Renal cortical epithelial cell (primary cell): ENCODE measurements at places on chromosomes 2 and 18.
A peak's percentile ranks its signal among the peaks of the same experiment; 100 is the strongest.

DNA sequence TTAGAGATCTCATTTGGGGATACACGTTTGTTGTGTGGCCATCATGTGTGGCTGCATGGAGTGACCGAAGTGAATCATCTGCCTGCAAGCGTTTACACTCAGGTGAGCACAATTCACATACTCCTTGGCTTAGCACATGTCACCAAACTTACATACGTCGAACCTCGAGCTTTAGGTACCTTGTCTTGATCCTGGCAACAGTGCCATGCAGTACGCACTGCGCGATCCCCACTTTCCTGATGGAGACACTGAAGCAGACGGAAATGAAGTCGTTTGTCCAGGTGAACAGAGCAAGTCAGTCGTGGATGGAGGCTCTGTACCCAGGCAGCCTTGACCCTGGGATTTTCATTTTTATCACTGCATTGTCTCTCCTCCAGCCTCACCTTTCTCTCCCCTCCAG, 32.3 kb downstream of the KLHL29 start:
- no peak for DNase-seq

GRCh38 chr2:41375901-41376300, 671.9 kb upstream of the PKDCC start:
- no peak for DNase-seq

GRCh38 chr2:132403146-132403545, 13.5 kb upstream of the GPR39 start:
- DNase-seq = no peak

GRCh38 chr2:32741575-32741974, 113.7 kb downstream of the TTC27 start:
- no peak for DNase-seq

GRCh38 chr18:46481847-46482245, 175.2 kb downstream of the LOXHD1 start:
- no peak for DNase-seq

DNA sequence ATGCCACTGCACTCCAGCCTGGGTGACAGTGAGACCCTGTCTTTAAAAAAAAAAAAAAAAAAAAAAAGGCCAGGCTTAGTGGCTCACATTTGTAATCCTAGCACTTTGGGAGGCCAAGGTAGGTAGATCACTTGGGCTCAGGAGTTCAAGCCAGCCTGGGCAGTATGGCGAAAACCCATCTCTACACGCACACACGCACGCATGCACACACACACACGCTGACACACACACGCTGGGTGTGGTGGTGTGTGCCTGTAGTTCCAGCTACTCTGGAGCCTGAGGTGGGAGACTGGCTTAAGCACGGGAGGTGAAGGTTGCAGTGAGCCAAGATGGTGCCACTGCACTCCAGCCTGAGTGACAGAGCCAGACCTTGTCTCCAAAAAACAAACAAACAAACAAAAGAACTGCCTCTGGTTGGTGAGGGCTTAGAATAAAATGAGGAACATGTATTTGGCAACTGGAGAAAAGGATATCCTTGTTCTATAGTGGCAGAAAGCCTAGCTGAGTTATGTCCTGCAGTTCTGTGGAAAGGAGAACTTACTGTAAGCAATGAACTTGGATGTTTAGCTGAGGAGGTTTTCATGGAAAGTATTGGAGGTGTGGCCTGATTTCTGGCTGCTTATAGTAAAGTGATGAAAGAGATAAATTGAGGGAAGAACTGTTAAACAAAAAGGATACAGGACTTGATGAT, 34.0 kb downstream of the HAT1 start:
- no peak for DNase-seq

DNA sequence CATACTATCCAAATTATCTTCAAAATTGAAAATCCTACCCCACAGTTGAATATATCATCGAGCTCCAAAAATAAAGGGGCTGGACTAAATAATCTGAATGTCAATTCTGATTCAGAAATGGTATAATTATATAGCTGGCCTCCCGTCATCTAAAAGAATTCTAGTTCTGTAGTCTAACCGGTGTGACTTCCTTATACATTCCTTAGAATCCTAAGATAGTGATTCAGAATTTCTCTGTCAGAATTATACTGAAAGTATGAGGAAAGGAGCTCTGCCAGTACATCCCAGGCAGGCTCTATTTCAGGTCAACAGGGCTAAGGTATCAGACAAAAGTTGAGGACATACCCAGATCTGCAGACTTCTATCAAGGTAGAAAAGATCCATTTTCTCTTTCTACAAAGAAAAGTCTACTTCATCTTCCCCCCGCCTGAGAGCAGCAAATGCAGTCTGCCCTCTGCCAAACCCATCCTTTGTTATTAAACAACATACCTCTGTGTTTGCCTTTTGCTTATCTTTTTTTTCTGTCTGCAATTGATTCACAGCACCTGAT, 128.5 kb downstream of the METTL4 start:
- peak; percentile 36 for DNase-seq

DNA sequence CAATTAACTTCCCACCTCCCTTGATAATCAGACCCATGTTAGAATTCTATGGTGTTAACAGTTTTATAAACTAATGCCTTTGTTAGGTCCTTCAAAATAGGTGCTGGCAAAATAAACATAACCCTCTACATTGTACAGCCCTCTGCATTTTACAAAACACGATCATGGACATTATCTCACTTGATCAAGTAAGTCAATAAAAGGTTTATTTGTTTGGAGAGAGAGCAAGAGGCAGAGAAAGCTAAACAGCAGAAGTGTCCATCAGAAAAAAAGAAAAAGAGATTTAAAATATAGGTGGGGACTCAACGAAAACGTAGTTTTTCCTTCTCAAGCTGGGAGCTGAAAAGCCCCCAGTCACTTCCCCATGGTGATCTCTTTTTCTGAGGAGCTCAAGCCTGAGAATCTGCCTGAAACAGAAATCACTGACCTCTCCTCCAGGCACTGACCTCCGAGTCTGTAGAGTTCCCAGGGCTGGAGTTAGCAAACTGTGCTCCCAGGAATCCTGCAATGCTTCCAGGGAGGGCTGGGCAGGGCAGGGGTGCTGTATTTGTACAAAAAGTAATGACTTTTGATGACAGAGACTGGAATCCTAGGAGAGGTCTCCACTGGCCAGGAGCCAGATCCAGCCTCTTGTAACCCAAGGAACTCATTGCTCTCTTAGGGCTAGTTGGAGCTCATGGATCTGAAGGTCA, 137.8 kb upstream of the KLHL29 start:
- no peak for DNase-seq

DNA sequence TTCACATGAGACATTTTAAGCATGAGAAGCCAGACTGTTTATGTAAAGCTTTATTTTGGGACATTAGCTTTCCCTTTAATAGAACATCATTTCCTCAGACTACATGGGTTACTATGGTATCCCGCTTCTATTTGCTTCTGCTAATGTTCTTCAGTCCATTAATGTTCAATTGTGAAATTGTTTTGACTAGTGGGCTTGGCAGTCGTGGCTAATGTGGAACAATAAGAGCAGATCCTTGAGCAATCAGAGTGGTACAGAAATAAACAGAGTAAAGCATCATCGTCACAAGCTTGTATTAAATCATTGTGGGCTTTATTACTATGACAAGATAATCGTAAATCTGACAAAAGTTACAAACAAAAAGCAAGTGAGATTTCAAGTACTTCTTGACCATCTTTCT, 60.2 kb downstream of the PDE1A start:
- DNase-seq = peak; percentile 97

DNA sequence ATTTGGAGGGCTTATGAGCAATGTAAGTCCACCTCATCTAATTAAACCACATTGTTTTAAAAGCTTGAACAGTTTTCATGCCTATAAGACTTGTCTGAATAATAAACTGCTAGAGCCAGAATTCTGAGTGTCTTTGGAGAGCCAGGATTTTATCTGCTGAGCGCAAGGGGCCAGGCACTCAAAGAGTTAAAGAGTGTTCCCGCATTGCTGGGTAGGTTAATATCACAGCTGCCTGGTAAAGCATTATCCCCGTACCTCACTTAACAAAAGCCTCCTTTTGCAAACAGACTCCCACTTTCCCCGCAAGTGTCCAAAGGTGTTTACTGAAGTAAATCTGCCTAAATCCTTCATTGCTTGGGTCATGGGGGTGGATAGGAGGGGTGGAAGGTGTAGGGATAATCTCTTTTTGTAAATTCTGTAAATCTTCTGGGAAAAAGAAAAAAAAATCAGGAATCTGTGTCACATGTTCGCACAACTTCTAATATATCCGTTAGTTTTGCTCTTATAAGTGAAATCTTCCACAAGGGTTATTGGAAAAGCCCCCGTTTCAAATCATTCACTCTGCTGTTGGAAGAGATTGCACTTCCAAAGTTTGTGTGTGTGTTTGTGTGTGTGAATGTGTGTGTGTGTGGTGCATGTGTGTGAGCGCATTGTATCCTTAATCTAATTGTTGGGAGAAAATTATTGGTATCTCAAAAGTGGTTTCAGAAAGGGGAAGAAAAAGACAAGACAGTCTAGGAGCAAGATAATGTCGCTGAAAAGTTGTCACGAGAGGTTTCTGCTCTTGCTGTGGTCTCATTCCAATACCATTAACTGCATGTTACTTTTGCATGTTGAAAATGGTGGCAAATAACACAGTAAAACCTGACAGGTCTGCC, 10.7 kb downstream of the ZEB2 start:
- peak; percentile 62 for DNase-seq

GRCh38 chr18:55234366-55235093, 275.3 kb upstream of the CCDC68 start:
- DNase-seq = peak; percentile 67

GRCh38 chr2:130720528-130720927, 8.3 kb upstream of the GPR148 start:
- DNase-seq = no peak

DNA sequence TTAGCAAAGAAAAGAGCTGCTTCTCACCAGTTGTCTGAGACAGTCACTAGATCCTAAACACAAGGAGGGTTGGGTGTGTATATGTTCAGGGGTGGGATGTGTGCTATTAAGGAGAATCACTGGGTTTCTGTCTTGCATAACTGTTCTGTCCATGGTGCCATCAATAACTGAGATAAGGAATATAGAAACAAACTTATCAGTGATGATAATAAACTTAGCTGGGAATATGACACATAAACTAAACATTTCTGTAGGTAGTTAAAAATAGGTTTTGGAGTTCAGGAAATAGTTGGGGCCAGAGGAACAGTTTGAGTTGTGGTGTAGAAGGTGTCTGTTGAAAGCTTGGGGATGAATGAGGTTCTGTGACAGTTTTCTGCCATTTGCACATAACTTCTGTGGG, 17.4 kb downstream of the NAPG start:
- no peak for DNase-seq

GRCh38 chr18:9753846-9754245, 45.7 kb downstream of the RAB31 start:
- no peak for DNase-seq

GRCh38 chr18:22194151-22194598, 24.8 kb downstream of the GATA6 start:
- no peak for DNase-seq

GRCh38 chr2:24971286-24971535, 544 bp downstream of the DNAJC27 start:
- no peak for DNase-seq

GRCh38 chr2:217286833-217287232, 427.0 kb upstream of the TNP1 start:
- peak; percentile 57 for DNase-seq

GRCh38 chr2:182015334-182016109, 29.9 kb downstream of the PPP1R1C start:
- peak; percentile 62 for DNase-seq

DNA sequence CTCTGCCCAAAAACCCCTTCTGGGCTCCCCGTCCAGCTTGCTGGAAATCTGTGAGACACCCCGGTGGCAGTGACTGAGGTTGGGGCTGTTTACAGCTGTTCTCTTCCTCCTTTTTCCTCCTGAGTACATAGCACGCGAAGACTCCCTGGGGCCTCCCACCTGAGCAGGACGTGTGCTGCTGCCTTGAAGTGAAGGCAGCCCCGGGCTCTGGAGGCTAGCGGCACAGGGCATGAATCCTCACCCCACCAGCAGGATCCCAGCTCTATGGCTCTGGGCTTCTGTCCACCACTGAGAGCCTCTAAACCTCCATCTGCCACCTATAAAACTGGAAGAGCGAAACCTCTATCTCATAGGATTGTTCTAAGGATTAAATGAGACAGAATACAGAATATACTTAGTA, 182.5 kb downstream of the TMEM163 start:
- DNase-seq = no peak
